GM18507 (cell line): ENCODE measurements at places on chromosomes 5 and 9.

- no peak for DNase-seq
These were observed 67.3 kb upstream of the GRAMD2B start for GRCh38 chr5:126355940-126356339.

GRCh38 chr9:68651280-68651893 is 53.7 kb upstream of the PIP5K1B start:
- no peak for DNase-seq

- no peak for DNase-seq
These were observed 150.4 kb downstream of the C5orf15 start for GRCh38 chr5:133818031-133818431.

- DNase-seq, result no peak
These were observed 28.6 kb downstream of the GADD45G start for GRCh38 chr9:89633404-89633803.

GRCh38 chr9:117927354-117927753 is 223.2 kb downstream of the TLR4 start:
- DNase-seq, result no peak

DNA sequence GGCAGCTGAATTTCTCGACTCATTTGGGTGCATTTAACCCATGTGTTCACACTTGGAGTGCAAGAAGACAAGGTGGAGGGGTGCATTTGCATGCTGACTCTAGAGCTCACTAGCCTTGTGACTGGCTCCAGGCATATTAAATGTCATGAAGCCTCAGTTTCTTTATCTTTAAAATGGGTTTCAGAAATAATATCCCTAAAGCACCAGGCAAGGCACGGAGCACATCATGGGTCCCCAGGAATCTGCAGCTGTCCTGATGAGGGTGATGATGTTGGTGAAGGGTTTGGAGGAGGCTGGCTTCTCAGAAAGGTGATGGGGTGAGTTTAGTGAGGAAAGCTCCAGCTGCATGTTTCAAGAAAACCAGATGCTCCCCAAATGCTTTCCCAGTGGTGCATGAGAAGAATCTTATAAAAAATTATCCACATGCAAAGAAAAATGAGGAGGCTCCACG is 14.8 kb downstream of the STC2 start:
- no peak for DNase-seq

DNA sequence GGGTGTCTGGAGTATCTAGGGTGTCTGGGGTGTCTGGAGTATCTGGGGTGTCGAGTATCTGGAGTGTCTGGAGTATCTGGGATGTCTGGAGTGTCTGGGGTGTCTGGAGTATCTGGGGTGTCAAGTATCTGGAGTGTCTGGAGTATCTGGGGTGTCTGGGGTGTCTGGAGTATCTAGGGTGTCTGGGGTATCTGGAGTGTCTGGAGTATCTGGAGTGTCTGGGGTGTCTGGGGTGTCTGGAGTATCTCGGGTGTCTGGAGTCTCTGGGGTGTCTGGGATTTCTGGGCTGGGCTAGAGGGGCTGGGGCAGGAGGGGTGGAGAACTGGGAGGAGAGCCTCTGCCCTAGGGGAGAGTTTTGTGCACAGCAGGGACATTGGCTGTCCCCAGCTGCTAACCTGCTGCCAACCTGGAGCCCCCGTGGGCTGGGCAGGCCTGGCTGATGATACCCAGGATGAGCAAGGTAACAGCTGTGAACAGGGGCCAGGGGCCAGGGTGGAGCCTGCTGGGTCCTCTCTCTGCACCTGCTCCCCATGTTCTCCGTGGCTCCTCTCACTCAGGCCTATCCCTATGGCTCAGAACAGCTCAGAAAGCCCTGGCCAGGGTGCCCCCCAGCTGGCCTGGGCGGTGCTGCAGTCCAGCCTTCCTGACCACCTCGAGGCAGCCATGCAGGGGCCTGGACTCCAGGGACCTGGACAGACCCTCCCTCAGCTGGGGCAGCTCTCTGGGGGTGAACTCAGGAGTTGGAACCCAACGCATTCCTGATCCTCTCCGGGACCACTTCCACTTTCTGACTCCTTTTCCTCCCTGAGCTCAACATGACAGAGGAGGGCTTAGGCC is 29.9 kb downstream of the LHX3 start:
- DNase-seq, result no peak

DNA sequence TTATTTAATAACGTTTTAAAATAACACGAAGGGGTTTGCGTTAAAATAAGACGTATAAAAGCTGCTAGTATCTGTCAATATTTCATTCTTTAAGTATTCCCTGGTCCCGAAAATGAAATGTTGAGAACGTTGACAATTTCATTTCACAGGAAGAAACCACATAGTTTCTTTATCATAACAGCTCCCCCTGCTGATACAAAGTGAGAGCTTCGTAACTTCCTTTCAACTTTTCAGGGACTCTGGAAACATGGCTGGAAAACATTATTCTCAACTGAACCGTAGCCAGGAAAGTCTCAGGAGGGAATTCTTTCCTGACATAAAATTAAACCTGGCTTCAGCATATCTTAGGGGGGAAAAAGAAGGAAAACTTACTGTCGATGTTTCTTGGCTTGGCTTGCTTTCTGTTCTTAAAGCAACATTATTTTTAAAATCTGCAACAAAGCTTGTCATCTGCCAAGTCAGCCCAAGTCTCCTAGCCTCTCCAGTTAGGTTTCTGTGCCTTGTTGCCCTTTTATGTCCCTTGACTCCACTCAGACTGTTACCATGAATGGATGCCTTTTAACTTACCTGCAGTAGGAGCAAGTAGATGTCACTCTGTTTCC is 122.9 kb upstream of the DAB2 start:
- no peak for DNase-seq

DNA sequence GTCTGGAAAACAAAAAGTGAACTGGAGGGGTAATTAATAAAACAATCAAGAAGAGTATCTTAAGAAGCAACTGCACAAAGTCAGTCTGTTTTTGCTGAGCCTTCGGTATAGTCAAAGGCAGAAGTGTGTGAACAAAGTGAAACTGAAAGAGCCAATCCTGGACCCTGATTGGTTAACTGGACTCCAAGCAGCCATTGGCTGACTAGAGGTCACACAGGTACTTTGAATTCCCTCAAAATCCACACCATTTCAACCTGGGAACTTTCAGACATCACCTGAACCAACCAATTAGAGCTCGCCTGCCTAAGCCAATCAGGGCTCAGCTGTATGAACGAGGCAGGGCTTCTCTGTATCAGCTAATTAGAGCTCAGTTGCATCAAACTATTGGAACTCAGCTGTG is 286.7 kb downstream of the TLE4 start:
- DNase-seq, result no peak
